ENCODE measurements at places on chromosomes 6 and 20. TPM values are rescaled to one million over a fixed set of nuclear protein-coding genes. Genes with fewer than 3 reads are reported as not detected.

- DNase-seq, result no peak
Measured at GRCh38 chr6:163352011-163352685, 62.4 kb upstream of the QKI start.

- DNase-seq, result no peak
Measured at GRCh38 chr20:4453359-4453758, 268.4 kb upstream of the PRND start.

The SIM1 gene
- total RNA-seq, result not detected

The ZNF292 gene
- total RNA-seq, result 28.0 TPM

DNA sequence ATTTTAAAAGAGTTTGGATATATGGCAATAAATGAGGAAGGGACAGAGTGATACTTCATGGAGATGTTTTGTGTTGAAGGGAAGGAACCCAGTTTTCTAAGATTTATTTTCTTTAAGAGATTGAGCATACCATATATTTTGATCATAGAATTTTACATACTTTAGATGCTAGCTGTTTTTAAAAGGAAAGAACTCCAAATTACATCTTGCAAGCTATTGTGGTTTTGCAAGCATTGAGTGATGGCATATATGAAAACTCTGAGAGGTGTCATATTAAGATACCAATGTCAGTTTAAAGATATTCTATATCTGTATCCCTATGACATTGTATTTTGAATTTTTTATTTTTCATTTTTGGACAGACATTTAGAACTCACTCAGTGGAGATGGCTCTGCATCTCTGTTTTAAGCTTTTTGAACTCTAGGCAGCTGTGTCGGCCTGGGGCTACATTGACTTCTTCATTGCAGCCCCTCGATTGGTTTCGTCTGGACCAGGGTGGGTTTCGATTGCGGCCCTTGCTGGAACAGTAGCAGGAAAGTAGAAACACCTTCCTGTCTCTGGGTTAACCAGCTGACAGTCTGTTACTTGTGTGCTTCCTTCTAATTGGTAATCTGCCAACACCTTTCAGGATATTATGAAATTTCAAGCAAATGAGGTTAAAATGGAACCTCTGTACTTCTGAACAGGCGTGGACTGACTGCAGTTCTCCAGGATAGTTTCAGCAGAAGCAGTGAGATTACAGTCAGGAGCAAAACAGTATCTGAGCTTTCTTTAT, 14.0 kb downstream of the IGF2R start:
- DNase-seq, result no peak

Measured in heart right ventricle (tissue), 16 donors.